Breast epithelium (tissue), 4 donors: ENCODE measurements at places on chromosomes 7 and 10. TPM values are rescaled to one million over a fixed set of nuclear protein-coding genes. Genes with fewer than 3 reads are reported as not detected.

GRCh38 chr7:30159698-30160143, 24.9 kb downstream of the MTURN start:
- no peak for DNase-seq

The ACSM6 gene
- not detected for total RNA-seq

GRCh38 chr7:32071466-32072091, 1.4 kb upstream of the PDE1C start:
- no peak for DNase-seq

- no peak for DNase-seq
Observed at GRCh38 chr7:12207046-12207445, 4.0 kb upstream of the TMEM106B start.

DNA sequence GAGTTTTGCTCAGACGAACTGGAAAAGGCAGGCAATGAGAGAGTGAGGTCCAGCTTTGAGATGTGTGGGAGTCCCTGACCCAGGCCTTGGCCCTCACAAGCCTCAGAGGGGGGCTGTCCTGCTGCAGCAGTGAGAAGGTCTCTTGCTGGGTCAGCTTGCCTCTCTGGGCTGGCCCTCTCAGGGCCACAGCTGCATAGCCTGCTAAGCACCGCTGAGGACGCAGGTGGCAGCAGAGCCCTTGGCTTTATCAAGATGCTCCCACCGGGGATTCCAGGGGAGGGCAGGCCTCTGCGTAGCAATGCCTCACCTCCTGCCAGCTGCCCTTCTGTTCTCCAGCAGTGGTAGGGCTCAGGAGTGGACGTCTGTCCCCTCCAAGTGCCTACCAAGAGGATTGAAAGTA, 128.7 kb downstream of the COBL start:
- DNase-seq = no peak
